ENCODE measurements at places on chromosomes 2 and 18.

DNA sequence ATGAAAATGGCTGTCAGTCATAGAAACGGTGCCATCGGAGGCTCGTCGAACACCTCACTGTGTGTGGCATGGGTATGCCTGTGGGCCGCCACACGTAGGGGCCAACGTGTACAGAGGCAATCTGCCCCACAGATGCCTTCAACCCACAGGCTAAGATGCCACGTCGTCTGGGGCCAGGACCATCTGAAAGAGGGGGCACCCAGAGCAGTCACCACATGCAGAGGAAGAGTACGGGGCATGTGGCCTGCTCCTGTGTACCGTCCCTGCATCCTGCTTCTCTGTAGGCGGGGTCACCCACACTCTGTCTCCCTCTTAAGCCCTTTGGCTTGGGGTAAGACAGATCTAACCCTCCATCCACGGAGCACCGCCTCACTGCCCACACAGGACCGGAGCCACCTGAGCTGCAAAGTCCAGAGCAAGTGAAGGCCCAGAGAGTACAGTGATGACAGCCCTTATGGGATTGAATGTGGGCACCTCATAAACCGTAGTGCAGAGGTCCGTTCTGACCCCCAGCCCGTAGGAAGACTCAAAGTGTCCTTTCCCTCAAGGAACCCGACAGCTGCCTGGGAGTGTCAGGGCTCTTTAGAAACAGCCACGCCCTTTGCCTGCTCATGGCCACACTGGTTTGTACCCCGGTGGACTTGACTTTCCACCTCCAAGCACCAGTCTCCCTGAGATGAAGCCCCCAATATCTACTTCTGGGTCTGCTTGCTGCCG, 66.2 kb downstream of the TWIST2 start:
- DNase-seq: no peak

DNA sequence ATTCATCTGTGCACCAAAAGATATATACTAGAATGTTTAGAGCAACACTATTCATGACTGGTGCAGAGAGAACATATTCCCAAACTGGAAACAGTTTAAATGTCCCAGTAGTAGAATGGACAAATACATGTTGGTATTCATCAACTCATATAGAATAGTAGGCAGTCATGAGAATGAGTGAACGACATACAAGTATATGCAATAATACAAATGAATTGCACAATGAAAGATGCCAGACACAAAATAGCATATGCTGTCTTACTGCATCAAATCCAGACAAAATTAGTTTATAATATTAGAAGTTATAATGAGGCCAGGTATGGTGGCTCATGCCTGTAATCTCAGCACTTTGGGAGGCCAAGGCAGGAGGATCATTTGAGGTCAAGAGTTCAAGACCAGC, 8.3 kb upstream of the PRKAG3 start:
- DNase-seq: no peak

GRCh38 chr18:59867337-59868104, 32.3 kb upstream of the PMAIP1 start:
- DNase-seq: no peak

DNA sequence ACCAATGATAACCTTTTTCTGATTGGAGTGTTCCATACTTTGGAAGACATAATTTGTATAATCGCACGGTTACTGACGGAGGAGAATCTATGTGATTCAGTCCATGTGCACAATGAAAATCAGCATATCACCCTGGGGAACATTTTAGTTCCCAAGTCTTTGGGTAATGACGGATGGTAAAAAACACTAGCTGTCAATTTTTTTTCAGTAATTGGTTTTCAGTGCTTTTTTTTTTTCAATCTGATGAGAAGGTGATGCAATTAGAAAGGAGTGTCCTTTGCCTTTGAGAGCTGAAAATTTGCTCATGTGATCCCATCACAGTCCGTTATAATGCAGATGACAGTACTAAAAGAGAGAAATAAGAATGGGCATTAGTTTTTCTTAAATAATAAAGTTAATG, 51.9 kb upstream of the THOC1 start:
- DNase-seq: no peak

DNA sequence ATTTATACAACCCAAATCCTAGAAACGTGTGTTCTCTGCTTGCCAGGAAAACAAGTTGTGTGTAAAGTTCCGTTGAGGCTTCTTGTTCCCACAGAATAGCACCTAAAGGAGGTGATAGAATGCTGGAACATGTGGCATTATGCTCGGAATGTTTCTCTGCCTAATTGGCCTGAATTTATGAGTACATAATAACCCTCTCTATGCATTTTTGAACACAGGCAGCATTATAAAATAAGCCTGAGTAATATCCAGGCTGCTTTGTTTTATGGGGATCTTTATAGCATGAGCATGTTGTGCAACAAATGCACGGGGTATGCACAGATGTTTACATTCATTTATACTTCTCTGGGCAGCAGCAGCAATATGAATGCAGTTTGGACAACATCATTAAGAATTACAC, 385.7 kb downstream of the MBD2 start:
- DNase-seq: no peak

- DNase-seq: no peak
Measured at GRCh38 chr2:28906376-28906775, 11.9 kb downstream of the WDR43 start.

- DNase-seq: peak; percentile 62
Measured at GRCh38 chr2:24011250-24012104, 1.6 kb downstream of the MFSD2B start.

DNA sequence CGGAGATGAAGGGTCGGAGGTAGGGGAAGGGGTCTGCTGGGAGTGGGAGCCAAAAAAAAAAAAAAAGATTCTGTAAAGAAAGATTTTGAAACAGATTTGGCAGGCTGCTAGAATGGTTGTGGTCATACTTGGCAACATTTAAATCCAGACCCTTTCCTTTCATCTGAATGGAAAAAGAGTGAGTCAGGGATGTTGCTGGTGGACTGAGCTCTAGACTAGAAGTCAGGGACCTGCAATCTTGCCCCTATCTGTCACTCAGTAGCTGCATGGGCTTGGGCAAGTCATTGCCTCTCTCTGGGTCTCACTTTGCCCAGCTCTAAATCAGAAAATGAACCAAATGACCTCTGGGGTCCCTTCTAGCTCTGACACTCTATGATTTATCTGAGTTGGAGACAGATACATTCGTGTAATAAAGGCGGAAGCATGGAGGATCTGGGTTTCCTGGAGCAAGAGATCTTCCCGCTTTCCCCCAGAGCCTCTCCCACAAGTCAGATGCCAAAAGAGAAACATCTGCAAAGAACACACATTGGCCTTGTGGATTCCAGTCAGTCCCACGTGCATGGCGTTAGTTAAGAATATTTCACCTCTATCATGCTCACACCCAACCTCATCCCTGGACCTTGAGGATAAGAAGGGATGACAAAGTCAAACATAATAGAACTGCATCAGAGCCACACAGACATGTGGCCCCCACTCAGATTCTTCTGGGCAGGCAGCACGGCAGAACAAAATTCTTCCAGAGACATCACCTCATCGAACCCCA, 58.5 kb downstream of the ADD2 start:
- no peak for DNase-seq

- DNase-seq: no peak
Measured at GRCh38 chr2:189327879-189328847, 113.1 kb upstream of the WDR75 start.

DNA sequence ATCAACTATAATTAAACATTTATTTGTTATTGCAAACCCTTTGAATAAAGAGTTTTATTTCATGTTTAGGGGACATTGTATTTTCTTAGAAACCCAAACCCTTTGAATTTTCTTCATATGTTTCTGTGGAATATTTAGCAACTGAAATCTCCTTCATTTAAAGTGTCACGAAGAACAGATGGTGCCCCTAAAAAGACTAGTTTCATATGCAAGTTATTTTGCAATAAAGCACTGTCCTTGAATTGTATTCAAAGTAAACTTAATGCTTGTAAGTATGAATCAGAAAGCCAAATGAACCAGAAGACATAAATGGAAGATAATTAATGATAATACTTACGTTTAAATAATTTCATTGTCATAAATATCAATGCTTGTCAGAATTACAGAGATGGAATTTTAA, 151.9 kb upstream of the CWC22 start:
- no peak for DNase-seq

DNA sequence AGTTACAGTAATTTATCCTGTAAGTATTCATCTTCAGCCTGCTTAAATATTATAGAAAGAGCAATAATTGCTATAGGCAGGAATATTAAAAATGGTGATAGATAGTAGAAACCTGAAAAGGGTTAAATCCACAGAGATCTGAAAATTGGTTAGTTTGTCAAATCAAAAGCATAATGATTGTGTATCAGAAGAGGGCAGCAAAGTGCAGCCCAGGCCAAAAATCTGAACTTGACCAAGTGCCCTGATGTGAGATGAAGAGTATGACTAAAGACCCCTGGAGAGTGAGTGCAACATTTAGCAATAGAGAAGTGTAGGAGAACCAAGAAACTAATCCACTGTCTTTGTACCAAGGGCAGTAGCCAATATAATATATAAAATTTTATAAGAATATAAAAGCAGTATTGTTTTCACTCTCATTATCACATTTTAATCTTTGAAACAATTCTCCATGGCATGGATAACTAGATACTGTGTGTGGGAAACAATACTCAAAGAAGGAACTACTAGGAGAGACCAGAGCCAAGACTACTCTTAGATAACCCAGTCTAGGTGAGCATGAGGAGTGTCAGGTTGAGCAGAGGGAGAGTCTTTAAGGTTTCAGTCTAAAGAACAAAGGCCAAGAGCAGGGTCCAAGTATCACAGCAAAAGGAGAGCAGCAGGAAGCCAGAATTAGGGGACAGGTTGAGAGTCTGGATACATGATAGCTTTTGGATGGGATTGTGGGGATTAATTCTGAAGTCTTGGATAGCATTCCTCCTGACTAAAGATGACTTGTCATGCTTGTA, 148.7 kb downstream of the CALCRL start:
- no peak for DNase-seq

- DNase-seq: no peak
Measured at GRCh38 chr2:8319219-8319618, 362.6 kb upstream of the ID2 start.

DNA sequence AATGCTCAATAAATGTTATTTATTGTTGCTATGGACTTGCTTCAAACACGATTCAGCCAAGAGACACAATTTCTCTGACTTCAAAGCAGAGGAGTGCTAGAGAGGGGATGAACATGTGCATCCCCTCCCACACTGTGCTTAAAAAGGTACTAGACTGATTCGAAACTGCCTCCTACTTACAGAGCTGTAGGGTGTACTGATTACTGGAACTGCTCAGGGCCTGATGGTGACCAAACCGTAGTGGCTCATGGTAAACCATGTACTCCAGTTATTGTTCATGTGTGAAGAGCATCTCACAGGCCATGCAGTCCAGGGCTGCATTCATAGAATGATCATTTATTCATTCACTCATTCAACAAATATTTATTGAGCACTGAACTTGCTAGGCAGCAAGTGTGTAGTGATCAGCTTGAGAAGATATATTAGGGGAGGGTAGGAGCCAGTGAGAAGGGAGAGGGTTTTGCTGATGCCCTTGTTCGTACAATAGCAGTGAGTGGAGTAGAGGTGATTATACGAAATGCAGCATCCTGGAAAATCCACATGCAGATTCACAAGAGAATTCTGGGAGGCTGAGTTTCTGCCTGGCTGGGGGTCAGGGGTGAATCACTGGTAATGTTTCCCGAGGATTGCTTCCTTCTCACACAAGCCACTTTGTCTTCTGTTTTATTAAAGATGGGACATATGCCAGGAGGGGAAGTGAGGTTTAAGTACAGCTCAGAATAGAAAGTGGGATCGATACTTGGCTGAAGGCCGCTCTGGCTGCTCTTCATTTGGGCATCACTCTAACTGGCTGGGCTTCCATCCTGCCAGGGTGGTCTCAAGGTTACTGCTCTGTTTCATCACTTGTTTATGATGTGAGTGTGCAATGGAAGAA, 245.4 kb downstream of the RAD51AP2 start:
- DNase-seq: no peak
